CD4-positive, alpha-beta T cell treated with Interferon alpha-2 for 1 hour (primary cell): ENCODE measurements at places on chromosomes 13 and 19.
A peak's percentile ranks its signal among the peaks of the same experiment; 100 is the strongest.

DNA sequence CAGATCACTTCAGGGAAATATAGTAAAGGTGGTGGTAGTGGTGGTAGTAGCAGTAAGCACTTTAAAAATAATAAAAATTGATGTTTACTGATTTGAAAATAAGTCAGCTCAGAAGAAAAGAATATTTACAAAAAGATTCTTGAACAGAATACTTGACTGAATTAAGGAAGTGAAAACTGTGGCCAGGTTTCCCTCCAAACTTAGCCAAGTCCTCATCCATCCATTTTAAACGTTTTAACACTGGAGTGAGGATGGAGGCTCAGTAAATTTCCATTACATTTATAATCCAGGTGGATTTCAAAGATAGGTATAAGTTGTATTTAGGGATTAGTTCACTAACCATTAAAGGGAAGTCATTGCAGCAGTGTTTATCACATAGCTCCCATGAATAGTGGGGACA lies 221.5 kb downstream of the RGCC start:
- no peak for DNase-seq

- DNase-seq: no peak
These were observed 1.6 kb upstream of the BEST2 start for GRCh38 chr19:12749938-12750521.

- no peak for DNase-seq
These were observed 3.6 kb downstream of the ZNF121 start for GRCh38 chr19:9580728-9581127.

- DNase-seq: no peak
These were observed 7.6 kb upstream of the HMG20B start for GRCh38 chr19:3565139-3565538.

- peak; percentile 94 for DNase-seq
These were observed at the start of gene KCNC3 for GRCh38 chr19:50329146-50329925. KCNC3 (minus strand) TSS chr19:50329377; CDS start chr19:50329082, 295 bp downstream.

DNA sequence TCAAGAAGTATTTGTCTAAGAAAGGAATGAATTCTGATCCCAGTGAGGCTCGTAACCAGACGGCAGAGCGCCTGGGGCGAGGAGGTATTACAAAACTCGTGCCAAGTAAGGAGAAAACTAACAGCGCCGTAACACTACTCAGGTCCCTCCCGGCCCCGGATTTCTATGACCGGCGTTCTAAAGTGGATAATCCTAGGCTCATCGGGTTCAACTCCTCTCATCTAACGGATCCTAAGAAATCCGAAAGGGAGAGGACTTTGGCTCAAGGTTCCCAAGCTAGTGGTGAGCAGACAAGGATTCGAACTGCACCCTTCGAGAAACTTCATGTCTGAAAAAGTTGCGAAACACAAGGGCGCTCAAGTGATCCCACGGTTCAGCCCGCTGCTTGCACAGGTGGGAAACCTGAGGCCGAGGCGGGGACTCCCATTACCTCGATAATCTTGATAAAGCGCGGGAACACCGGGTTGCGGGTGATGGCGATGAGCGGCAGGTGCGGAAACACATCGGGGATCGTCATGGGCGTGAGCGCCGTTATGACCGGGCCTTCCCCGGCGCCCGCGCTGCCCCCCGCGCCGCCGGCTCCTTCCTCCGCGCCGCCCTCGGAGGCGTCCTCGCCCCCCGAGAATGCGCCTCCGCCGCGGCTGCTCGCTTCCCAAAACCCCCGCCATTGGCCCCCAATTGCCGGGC lies 529 bp downstream of the LONP1 start:
- DNase-seq: peak; percentile 36

DNA sequence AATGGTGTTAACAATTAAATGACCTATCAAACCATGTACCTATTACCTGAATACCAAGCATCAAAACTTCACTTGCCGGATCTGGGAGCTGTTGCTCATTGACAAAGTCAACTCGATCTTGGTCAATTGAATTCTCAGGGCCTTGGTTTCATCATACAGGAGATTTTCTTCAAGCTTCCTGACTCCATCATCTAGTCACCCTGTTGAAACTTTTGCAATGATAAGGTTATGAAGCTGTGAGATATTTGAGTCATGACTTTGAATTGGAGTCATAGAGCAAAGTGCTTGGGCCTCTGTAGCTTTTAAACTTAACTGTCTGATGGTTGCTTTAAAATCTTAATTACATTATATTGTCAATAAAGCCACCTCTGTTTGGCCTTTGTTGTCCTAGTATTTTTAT lies 260.9 kb downstream of the COG6 start:
- no peak for DNase-seq

GRCh38 chr13:48142436-48142835 lies 47.5 kb upstream of the MED4 start:
- DNase-seq: no peak

DNA sequence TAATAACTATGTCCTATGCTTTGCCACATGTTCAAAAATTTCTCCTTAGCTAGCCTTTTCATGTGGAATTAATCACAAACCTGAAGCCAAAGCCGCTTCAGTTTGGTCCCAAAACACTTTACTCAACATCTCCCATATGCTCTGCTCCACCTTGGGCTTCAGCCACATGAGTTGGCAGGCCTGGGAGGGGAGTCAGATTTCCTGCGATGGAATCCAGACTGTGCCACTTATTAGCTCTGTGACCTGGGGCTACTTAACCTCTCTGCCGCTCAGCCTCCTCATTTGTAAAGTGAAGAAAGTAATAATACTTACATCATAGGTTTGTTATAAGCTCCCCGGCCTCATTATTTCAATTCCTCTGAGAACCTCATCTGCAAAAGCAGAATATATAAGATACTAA lies 272.0 kb downstream of the LMO7 start:
- no peak for DNase-seq

DNA sequence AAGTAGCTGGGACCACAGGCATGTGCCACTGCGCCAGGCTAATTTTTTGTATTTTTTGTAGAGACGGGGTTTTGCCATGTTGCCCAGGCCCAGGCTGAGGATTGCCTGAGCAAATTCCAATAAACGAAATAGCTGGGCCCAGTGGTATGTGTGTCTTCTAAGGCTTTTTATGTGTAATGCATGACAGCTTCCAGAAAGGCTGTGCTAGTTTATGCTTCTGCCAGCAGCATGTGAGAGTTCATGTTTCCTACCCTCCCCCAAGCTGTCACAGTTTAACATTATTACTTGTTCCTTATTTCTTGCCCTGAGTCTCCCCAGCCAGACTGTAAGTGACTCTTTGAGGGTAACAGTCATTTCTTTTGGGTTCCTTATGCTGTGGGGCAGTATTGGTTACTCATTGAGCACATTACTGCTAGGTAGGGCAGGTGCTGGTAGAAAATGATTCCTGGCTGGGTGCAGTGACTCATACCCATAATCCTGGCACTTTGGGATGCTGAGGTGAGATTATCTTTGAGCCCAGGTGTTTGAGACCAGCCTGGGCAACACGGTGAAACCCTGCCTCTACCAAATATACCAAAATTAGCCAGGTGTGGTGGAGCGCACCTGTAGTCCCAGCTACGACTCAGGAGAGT lies 13.6 kb downstream of the GPATCH1 start:
- DNase-seq: no peak

GRCh38 chr19:58581227-58582141 lies 8.3 kb upstream of the MZF1 start:
- peak; percentile 92 for DNase-seq

- no peak for DNase-seq
These were observed 2.9 kb downstream of the EDNRB start for GRCh38 chr13:77915686-77916085.

- DNase-seq: peak; percentile 80
These were observed 20.4 kb downstream of the LMTK3 start for GRCh38 chr19:48490981-48491792.

- no peak for DNase-seq
These were observed 636 bp upstream of the RNF225 start for GRCh38 chr19:58394821-58395219.
